ENCODE measurements at places on chromosomes 7 and 10. TPM values are rescaled to one million over a fixed set of nuclear protein-coding genes. Genes with fewer than 3 reads are reported as not detected.

- DNase-seq: no peak
- H3K36me3 ChIP-seq: no peaks in the 10 kb centered on the region
- H3K4me3 ChIP-seq: no peak overlapping the region
- H3K4me1 ChIP-seq: no peaks in the 10 kb centered on the region
Measured at GRCh38 chr7:45447296-45447695, 126.9 kb upstream of the ADCY1 start.

GRCh38 chr10:116121640-116122525, 151.1 kb downstream of the GFRA1 start:
- no peak overlapping the region for H3K27ac ChIP-seq
- no peaks in the 10 kb centered on the region for H3K27me3 ChIP-seq

GRCh38 chr7:123749537-123749857, 694 bp upstream of the WASL start:
- H3K27me3 ChIP-seq: no peaks in the 10 kb centered on the region
- DNase-seq: no peak
- peak overlapping the region; percentile 98 for H3K27ac ChIP-seq

DNA sequence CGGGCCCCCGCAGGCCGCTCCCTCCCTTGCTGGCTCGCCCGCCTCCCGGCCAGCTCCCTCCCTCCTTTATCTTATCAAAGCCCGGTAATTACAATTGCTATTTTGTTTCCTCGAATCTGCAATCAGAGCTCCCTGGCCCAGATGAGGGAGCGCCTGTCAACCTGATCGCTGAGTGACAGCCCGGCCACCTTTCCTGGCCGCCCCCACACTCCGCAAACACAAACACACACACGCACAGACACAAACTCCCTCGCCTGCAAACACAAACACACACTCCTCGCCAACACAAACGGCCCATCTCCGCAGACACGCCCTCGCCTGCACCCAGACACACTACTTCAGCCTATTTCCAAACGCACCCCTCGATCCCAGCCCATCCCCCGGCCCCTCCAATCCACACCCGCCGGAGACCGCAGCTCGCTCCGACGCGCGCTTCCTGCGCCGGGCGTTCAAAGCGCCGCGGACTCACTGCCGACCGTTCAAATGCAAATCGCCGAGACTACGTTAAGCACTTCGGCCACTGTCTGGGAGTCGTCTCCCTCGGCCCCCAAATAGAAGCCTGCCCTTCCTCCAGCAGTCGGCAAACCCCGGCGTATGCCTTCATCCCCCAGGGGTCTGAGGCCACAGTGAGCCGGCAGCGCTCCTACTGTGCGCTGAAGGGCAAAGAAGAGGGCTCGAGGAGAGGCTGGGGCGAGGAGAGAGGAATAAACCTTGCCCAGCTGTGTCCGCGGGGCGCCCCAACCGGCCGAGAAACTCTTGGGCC, 3.0 kb upstream of the FGF8 start:
- no peaks in the 10 kb centered on the region for H3K36me3 ChIP-seq
- H3K27ac ChIP-seq: no peak overlapping the region
- peaks cover 33% of the 10 kb centered on the region for H3K4me1 ChIP-seq
- no peak overlapping the region for H3K4me3 ChIP-seq

DNA sequence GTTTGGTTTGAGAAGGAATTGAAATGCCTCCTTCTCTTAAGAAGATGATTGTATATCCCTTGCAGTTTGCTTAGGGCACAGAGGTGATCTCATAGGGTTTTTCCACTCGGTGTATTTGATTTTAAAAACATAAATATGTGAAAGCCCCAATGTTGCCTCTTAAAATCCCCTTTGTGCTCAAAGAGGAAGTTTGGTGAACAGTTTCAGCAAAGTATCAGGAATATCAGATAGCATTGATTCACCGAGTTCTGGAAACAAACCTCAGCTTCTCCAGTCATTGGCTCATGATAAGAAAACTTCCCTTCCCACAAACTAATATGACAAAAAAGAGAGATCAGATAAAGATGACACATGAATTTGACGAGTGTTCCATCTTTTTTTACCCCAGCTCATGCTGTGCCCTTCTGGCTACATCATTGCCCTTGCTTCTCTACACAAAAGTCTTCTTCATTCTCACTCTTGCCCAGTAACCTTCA, 20.1 kb upstream of the SMNDC1 start:
- no peak for DNase-seq
- H3K27me3 ChIP-seq: no peaks in the 10 kb centered on the region
- no peaks in the 10 kb centered on the region for H3K36me3 ChIP-seq
- H3K4me3 ChIP-seq: no peak overlapping the region
- H3K4me1 ChIP-seq: no peaks in the 10 kb centered on the region

- no peaks in the 10 kb centered on the region for H3K27me3 ChIP-seq
- H3K4me1 ChIP-seq: no peaks in the 10 kb centered on the region
- no peak for DNase-seq
- no peaks in the 10 kb centered on the region for H3K36me3 ChIP-seq
Measured at GRCh38 chr10:60731134-60731885, 47.0 kb upstream of the CDK1 start.

- no peaks in the 10 kb centered on the region for H3K4me1 ChIP-seq
- H3K36me3 ChIP-seq: no peaks in the 10 kb centered on the region
- H3K27ac ChIP-seq: no peak overlapping the region
- no peak for DNase-seq
- no peak overlapping the region for H3K4me3 ChIP-seq
- H3K27me3 ChIP-seq: no peaks in the 10 kb centered on the region
Measured at GRCh38 chr7:20438248-20438647, 107.5 kb downstream of the ITGB8 start.

The SLC18A3 gene
- not detected for total RNA-seq

GRCh38 chr10:20237586-20237985, 421.4 kb downstream of the PLXDC2 start:
- H3K36me3 ChIP-seq: no peaks in the 10 kb centered on the region
- no peaks in the 10 kb centered on the region for H3K27me3 ChIP-seq
- no peak overlapping the region for H3K4me3 ChIP-seq
- DNase-seq: no peak

Data from testis (tissue), 5 donors.